Astrocyte of the cerebellum (primary cell): ENCODE measurements at places on chromosomes 12 and 14.

GRCh38 chr12:68800294-68800693, 7.7 kb upstream of the MDM2 start:
- no peak for DNase-seq

GRCh38 chr14:71579331-71579730, 352.9 kb upstream of the RGS6 start:
- no peak for DNase-seq

DNA sequence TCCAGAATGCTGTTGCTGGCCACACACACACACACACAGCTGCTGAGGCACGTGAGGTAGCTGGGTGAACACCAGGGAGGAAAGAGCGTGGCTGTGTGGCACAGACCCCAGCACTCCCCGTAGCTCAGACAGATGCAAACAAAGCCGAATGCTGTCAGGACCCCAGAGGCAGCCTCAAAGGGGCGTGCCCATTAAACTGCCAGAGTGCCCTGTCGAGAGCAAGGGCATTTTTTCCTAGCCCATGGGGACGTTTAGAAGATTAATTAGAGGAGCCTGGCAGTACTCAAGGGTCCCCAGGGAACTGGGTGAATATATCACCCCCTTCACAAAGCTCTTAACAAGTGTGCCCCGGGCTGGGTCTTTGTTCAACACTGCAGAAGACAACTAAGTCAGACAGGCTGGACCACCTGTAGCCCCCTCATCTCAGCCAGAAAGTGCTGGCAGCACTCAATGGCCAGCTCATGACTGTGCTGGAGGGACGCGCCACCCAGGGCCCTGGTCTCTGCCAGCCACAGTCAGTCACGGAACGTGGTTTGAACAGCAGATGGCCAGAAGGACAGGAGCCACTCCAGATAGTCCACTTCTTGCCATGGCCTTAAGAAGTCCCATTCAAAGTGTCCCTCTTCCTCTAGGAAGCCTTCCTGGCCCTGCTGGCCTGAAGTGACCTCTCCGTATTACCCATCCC, 37.5 kb downstream of the TTC7B start:
- DNase-seq, result no peak

GRCh38 chr14:68976160-68977067, 2.7 kb downstream of the ACTN1 start:
- DNase-seq, result no peak

- no peak for DNase-seq
These were observed 173.8 kb upstream of the RGS6 start for GRCh38 chr14:71758229-71758951.
